ENCODE measurements at places on chromosomes 5 and 9.
A peak's percentile ranks its signal among the peaks of the same experiment; 100 is the strongest.

GRCh38 chr5:127744241-127744640 is 41.0 kb downstream of the CCDC192 start:
- peak; percentile 82 for DNase-seq

DNA sequence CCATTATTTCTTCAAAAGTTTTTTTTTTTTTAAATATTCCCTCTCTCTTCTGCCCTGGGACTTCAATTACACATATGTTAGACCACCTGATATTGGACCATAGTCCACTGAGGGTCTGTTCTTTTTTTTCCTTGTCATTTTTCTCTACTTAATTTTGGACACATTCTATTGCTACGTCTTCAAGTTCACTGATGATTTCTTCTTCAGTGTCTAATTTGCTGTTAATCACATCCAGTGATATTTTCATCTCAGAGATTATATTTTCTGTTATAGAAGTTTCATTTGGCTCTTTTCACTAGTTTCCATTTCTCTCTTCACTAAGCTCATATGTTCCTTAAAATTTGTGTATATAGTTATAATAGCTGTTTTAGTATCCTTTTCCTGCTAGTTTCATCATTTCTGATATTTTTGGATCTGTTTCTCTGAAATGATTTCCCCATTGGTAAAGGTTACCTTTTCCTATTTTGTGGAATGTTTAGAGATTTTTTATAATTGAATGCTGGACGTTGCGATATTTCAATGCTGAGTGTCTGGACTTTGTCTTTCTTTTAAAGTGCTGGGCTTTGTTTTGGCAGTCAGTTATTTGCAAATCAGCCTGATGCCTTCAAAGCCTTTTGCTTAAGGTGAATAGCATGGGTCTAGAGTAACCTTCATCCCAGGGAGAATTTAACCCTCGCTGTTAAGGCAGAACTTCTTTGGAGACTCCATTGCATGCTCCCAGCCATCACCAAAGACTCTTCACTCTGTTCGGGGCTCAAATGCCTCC is 111.8 kb downstream of the TTLL11 start:
- no peak for DNase-seq

GRCh38 chr5:137605411-137605810 is 106.3 kb upstream of the SPOCK1 start:
- DNase-seq: peak; percentile 66

DNA sequence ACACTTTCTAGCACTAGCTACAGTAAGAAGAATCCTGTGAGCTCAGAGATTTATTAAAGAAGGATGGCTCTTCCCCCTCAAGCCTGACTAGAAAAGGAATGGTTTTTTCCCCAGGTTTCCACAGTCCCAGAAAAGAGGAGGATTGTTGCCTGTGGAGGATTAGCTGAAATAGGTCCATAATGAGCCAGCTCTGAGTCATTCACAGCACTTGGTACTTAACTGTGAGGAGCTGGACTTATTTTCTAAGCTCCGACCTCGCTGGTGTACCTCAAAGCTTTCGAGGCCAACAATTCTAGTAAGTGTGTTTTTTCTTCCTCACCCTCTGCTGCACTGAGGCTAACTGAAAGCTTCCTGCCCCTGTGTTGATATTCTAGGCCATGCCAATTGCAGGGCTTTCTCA is 222.5 kb upstream of the IL12B start:
- DNase-seq: no peak

DNA sequence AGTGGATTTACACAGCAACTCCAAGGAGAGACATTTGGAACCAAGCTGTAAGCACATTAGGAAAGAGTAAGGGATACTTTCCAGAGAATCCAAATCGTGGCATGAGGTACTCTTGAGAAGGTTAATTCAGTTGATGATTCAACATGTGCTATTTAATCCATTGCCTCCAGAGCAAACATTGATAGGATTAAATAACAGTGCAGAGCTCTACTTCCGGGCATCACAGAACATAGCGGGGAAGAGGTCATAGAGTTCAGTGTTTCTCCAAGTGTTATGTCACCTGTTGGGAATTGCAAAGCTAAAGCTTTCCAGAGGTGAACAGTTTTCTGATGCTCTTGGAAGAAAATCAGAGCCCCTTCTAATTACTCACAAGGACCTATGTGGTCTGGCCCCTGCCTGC is 127.5 kb downstream of the PPP2R2B start:
- DNase-seq: no peak

- no peak for DNase-seq
Observed at GRCh38 chr5:55829956-55830355, 21.2 kb upstream of the IL31RA start.

DNA sequence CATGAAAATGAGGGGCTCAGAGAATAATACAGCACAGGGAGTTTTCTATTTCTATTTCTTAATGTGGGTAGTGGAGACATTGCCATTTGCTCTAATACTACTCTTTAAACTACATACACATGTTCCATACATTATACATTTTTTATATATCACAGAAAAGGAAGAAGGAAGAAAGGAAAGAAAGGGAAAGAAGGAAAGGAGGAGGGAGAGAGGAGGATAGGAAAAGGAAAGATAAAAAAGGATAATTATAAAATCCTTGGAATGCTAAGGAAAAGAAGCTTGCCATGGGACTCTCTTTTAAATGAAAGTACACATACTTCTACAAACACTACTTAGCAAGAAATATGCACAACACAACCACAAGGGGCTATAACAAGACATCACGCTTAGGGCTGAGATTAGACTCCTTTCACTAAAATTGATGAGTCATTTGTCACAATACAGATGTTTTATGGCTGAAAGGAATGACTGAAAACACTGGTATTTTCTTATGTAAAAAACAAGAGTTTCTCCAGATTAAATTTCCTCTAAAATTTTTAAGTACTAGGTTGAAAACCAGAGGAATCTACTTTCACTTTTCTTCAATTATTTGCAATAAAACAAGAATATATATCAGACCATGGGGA is 219.8 kb downstream of the ARL15 start:
- peak; percentile 73 for DNase-seq

GRCh38 chr9:137793196-137793841 is 84.3 kb upstream of the CACNA1B start:
- DNase-seq: no peak

- DNase-seq: no peak
Observed at GRCh38 chr9:74555565-74555964, 58.4 kb downstream of the RORB start.

- DNase-seq: no peak
Observed at GRCh38 chr9:115195912-115196311, 78.0 kb upstream of the TNC start.

DNA sequence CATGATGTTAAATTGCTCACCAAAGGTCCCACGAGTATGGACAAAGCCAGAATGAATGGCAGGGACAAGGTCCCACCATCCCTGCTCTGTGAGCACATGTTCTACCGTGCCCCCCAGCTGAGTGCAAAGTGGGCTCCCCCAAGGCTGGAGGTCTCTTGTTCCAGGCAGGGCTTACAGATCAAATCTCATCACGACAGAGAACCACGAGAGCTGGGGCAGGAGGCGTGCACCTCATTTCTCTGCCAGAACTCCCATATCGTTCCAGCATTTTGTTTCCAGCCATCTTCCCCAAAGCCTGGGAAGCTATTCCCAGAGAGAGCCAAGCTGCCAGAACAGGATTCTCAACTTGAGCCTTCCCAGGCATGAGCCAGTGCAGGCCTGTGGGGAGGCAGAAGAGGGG is 108.5 kb downstream of the ZNF354C start:
- no peak for DNase-seq

- DNase-seq: no peak
Observed at GRCh38 chr5:55429221-55429612, 105.5 kb downstream of the PLPP1 start.

GRCh38 chr9:34689116-34689470 is 2.0 kb downstream of the CCL19 start:
- DNase-seq: no peak
